WTC11 (cell line): ENCODE measurements at places on chromosomes 7 and 10.

DNA sequence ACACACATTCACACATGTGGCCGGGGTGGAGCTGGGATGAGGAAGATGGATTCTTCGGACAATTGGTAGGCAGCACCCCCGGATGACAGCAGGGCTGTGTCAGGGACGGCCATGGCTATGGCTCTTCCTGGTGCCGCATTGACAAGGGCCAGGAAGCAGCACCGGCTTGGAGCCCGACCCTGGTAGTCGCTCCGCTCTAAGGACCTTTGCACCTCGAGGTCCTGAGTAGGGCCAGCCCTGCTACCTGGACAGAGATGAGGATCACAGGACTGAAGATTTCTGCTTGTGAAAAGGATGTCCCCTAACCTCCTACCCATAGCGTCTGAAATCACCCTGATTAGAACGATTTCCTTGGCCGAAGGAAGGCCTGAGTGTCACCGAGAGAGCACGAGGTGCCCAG lies 134.1 kb downstream of the ADARB2 start:
- DNase-seq = no peak

DNA sequence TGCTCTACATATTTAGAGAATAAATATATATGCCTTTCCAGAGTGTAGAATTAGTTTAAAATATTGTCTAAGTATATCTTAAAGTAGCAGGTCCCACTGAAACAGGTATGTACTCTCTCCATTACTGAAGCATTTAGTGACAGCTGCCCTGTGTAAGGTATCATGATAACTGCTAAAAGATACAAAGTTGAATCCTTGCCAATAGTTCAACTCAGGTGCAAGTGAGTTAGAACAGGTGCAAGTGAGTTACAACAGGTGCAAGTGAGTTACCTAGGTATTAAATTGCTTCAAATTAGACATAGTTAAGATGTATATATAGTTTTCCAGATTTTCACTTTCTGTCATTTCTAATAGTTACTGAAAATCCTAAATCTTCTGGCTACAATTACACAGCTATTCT lies 119.1 kb downstream of the CNOT4 start:
- DNase-seq = no peak

- no peak for DNase-seq
Measured at GRCh38 chr10:64093946-64094535, 572.8 kb downstream of the REEP3 start.

GRCh38 chr7:133484086-133484485 lies 231.2 kb downstream of the EXOC4 start:
- DNase-seq = no peak

DNA sequence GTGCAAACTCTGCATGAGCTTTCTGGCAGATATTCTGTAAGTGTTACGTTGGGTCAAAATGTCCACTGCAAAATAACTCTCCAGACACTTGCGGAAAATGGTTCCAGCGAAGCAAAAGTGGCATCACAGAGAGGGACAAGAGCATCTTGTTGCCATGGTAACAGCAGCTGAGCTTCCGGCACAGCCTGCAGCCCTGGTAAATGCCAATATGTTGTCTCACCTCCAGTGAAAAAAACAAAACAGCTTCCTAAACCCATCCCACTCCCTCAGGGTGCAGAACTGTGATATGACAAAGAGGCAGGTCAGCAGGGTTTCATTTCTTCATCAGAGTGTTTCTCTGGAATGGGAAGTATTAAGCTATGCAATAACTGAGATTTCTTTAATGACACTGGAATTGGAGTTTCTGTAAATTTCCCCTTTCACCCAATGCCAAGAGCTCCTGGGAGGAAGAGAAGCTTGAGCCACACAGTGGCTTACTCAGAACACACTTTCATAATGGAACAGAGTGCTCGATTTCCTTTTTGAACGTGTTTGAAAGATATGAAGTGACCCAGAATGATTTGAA lies 65.6 kb downstream of the FOXI2 start:
- no peak for DNase-seq

- no peak for DNase-seq
Measured at GRCh38 chr7:95469848-95470247, 15.9 kb upstream of the ASB4 start.

DNA sequence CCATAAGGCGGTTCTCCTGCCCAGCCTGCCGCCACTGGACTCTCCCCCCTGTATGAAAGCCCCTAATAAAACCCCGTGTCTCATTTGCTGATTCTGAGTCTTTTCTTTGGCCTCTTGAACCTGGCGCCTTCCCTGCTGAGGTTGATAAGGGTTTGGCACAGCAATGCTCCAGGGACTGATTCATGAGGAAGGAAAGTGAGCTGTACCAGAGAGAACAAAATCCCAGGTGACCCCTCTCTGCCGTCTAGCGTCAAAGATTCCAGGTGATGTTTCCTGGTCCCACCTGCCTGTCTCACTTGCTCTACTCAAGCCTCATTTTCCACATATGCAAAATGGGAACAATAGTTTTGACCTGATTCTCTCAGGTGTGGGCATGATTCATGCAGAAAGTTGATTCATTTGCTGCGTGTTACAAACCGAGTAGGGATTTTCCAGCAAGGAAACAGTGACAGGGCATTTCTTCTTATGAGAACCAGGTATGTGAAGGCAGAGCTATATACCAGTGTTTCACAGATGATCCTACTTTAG lies 730.6 kb upstream of the IGFBP3 start:
- no peak for DNase-seq

GRCh38 chr7:22885797-22886261 lies 63.2 kb upstream of the TOMM7 start:
- DNase-seq = no peak

- DNase-seq = no peak
Measured at GRCh38 chr7:47771336-47771989, 176.8 kb downstream of the PKD1L1 start.

DNA sequence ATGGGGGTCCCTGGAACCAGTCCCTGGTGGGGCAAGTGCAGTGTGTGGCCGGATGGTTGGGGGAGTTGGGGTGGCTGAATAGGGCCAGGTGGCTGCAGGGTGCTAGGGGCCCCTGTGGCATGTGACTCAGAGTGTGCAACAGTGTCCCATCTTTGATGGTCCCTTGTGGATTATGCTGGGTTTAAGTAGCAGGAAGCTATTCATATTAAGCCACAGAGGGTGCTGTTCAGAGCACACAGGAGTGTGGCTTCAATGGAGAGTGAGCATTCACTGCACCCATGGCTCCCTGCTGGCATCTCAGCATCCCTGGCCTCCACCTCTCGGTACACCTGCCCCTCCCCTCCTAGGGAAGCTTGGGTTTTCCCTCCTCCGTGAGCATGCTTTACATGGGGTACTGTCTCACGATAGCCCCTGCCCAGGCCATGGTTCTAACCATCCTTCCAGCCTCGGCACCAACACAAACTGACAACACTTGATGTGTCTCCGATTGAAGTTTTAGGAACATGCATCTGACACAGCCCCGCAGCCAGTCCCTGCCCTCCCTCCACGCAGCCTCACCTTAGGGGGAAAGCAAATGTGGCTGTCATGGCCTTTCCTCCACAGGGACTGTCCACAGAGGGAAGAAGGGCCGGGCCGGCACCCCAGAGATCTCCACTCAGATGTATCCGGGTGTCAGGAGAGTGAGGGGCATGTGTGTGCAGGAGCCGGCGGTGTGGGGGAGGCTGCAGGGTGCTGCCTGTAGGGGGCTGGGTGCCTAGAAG lies 30.4 kb upstream of the PPIF start:
- DNase-seq = no peak

DNA sequence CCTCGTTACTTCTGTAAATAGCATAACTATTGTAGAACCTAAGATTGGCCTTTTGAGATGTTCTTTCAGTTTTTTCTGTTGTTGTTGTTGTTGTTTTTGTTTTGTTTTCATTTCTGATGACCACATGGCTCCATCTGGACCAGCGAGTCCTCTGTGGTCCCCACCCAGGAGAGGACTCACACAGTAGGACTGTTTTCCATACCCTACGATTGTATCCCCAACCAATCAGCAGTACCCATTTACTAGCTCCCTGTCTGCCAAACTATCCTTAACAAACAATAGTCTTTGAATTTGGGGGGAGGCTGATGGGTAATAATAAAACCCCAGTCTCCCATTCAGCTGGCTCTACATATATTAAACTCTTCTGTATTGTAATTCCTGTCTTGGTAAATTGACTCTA lies 329.5 kb downstream of the SEMA3D start:
- no peak for DNase-seq

DNA sequence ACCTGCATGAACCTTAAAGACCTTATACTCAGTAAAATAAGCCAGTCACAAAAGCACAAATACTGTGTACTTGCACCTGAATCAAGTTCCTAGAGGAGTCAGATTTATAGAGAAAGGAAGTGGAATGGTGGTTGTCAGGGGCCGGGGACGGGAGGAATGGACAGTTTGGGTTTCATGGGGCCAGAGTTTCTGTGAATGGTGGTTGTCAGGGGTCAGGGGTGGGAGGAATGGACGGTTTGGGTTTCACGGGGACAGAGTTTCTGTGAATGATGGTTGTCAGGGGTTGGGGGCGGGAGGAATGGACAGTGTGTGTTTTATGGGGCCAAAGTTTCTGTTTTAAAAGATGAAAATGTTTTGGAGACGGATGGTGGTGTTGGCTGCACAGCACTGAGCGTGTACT lies 260.0 kb upstream of the MKI67 start:
- DNase-seq = no peak

GRCh38 chr7:1062296-1063294 lies 18.2 kb downstream of the GPR146 start:
- no peak for DNase-seq

- DNase-seq = peak; percentile 66
Measured at GRCh38 chr10:102776779-102777456, 33.2 kb downstream of the WBP1L start.

DNA sequence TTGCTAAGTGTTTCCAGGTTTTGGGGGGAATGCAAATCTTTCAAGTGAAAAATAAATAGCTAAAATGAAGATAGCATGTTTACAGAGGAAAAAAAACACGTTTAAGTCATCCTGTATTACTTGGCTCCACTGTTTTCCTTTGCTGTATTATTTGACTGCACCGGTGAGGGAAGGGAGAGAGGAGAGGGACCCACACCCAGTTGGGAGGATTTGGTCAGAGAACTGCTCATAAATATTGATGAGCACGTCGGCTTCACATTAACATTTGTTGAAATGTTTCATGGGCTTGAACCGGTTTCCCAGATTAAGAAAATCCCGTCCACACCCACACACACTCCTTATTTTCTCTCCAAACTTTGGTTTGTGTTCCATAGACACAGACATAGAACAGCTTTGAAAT lies 493.8 kb upstream of the MGMT start:
- DNase-seq = no peak

- DNase-seq = no peak
Measured at GRCh38 chr7:99762680-99763327, 21.2 kb downstream of the CYP3A4 start.

- no peak for DNase-seq
Measured at GRCh38 chr10:44325157-44325556, 59.7 kb downstream of the CXCL12 start.

- no peak for DNase-seq
Measured at GRCh38 chr10:90313576-90314325, 544.1 kb downstream of the HTR7 start.

DNA sequence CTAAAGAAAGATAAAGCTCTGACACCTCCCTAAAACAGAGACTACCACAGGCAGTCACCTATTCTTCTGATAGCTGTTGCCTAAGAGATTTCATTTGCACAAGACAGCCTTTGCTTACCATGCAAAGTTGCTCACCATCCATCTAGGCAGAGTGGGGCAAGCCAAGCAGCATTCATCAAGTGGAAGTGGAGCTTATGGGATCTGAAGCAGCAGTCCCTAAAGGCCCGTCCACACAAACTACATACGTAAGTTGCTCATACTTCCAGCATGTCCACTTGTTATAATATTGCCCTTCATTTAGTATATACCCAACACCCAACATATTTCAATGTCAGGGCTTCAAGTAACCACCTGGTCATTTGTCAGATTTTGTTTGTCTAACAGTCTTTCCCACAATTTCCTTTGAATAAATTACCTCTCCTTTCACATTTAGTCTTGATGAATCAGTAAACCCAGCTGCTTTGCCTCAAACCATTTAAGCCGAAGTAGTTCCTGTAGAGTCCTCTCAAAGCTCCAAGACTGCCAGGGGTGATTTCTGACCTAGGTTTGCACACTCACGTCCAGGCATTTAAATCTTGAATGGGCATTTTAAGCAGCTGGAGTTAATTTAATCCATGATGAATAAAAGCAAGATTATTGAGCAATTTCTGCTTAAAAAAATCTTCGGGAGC lies 67.9 kb downstream of the ATAD1 start:
- DNase-seq = no peak

DNA sequence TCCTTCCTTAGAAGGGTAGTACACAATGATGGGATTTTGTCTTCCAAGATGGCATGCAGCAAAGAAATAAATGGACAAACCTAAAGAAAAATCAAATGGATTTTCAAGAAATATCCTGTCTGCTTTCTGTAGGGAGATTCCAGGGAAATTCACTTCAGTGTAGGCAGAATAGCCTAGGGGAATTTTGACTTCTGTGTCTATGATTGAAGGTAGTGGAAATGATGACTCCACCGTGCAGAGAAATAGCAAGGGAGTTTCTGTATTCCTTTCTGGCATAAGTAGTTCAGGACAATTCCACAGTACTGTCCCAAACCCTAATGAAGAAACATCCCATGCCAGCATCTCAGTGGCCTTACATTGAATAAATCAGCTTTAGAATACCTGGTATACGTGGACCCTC lies 9.5 kb downstream of the ATOH7 start:
- no peak for DNase-seq

DNA sequence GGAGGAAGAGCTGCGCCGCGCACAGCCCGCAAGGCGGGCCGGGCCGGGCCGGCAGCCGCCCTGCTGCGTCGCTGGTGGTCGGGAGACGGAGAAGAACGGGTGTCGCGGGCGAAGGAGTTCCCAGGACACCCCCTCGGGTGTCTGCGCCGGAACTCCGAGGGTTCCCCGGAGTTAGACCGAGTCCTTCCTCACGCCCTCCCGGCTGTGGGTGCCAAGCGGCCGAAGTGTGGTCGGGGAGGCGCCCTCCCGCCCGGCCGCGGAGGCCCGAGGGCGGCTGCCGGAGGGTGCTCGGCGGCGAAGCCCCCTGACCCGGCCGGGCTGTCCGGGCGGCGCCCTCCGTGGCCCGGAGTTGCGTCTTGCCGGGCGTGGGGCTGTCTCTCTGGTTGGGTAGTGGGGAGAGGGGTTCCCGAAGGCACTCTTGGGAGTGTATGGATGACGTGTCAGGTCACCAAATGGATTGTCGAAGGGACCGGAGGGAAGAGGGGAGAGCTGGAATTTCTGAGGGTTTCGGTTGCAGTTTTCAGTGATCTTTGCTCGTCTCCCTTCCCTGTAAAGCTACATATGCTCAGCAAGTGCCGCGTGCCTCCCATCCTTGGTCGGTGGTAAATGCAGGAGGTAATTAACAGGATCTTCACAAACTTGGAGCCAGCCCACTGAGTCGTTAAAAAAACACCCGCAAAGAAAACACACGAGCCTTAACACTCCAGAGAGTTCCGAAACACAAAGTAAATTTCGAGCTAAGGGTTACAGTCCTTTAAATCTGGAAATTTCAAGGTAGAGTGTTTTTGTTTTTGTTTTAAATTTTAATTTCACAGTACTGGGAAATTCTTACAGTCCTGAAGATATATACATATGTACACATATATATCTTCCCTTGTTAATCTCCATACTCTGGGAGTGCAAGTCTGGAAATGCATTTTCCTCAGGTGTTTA lies 871 bp downstream of the ST7 start:
- DNase-seq = peak; percentile 54

GRCh38 chr7:138382862-138383565 lies 77.0 kb upstream of the TRIM24 start:
- DNase-seq = no peak
